RKO (cell line): ENCODE measurements at places on chromosomes 5 and 9.

DNA sequence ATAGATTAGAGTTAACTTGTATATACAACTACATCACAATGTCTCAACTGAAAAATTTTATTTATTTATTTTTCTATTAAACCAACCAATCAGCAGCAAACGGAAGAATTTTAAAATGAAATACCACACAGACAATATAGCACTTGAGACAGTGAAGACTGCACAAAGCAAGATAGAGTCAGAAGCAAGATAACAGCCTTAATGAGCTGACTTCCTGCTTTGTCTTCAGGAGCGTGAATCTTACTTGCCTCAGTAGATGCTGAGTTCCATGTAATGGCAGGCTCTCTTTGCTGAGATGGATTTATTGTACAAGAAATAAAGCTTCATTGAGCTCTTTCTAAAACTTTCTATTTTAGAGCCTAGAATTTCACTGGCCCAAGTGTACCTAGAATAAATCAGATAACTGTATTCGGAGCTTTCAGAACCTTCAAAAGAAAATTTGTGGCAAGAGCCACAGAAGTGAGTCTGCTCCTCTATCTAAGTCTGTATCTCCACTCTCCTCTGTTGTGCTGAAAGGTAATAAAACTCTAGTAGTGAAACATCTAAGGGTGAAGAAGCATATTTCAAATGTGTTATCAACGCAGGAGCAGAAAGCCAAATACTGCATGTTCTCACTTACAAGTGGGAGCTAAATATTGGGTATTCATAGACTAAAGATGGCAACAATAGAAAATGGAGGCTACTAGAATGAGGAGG is 83.3 kb upstream of the ANKRD55 start:
- DNase-seq = no peak

DNA sequence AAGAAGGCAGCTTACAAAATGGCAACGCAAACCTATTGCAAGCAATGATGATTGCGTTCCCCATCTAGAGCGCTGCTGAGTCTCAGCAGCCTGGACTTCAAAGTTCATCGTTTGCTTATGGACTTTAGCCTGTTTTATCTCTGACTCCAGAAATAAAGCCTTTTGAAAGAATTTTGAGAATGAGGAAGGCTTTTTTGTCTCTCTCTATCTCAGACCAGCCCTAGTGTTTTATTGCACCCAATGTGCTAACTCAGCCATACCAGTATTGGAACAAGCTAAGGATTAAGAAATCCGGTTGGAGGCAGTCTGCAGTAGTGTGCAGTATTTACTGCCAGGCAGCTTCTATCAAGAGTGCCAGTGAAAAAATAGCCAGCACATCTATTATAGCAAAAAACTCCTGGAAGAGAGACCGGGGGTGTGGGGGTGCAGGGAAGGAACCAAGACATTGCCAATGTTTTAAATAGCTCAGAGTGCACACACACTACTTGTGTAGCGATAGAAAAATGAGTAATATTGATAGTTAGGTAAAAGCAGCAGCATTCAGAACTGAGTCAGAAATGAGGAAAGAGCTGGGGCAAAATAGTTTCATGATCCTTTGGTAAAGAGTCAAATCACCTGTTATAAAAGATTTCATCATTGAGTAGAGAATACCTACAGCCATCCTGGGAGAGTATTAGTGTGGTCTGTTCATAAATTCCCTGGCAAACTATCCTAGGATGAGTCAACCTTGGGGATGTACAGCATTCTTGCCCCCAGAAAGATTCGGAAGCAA is 219.0 kb downstream of the ZNF608 start:
- DNase-seq = no peak

DNA sequence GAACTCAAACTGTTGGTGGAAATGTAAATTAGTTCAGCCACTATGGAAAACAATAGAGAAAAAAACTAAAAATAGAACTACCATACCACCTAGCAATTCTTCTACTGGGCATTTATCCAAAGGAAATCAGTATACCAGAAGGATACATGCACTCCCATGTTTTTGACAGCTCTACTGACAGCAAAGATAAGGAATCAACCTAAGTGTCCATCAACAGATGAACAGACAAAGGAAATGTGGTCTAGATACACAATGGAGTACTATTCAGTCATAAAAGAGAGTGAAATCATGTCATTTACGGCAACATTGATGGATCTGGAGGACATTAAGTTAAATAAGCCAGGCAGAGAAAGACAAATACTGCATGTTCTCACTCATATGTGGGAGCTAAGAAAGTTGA is 21.8 kb upstream of the C9orf40 start:
- no peak for DNase-seq

GRCh38 chr9:13665418-13666066 is 386.1 kb upstream of the MPDZ start:
- DNase-seq = peak; percentile 41

- no peak for DNase-seq
These were observed 109.8 kb downstream of the GALNT10 start for GRCh38 chr5:154300207-154300883.

DNA sequence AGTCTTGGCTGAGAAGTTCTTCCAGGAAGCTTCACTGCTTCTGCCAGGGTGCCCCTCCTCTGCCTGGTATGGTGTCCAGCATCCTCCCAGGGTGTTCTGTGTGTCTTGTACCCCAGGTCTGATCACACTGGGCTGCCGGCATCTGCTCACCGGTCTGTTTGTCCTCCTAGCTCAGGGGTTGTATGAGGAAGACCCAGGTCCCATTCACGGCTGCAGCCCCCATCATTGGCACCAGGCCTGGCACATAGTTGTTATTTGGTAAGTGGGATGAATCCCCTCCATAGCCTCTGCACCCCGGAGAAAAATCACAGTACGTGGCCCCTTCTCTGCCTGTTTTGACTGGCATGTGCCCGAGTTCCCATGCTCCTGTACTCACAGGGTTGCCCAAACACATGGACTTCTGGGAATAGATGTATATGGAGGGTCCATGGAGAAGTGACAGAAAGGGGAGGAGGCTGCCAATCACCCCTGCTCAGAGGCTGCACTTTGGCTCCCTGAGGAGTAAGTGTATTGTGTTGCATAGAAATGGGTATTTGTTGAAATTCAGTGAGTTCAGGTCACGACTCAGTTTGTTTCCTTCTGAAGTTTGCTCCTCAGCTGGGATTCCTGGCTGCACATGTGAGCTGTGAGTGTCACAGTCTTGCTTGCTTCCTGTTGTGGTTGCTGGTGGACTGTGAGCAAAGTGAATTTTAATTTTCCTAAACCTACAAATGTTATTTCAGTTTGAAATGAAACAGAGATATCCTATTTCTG is 96.2 kb downstream of the HSPA4 start:
- no peak for DNase-seq

- DNase-seq = no peak
These were observed 51.7 kb upstream of the NFIB start for GRCh38 chr9:14365670-14366069.

DNA sequence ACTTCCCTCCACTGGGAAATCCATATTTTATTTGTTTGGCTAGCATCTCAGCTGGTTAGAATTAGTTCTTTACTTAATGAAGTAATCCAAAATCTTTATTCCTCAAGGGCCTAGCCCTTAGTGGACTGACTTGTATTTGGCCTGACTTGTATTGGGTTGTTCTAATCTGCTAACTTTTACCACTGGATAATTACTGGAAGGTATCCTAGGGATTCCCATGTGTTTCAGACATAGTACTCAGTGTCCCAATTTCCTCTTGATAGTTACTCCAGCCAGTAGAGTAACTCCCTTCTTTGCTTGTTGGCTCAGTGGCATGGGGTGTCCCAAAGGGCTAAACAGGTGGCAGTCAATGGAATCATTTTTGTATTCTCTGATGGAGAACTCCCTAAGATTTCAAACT is 156.0 kb downstream of the DCP2 start:
- no peak for DNase-seq
